ENCODE measurements at places on chromosomes 7 and 10. TPM values are rescaled to one million over a fixed set of nuclear protein-coding genes. Genes with fewer than 3 reads are reported as not detected.

Gene CYP3A7
- not detected for total RNA-seq

- DNase-seq, result no peak
These were observed 1.3 kb upstream of the LRRC18 start for GRCh38 chr10:48940958-48941357.

GRCh38 chr7:74256491-74257408 lies 2.6 kb upstream of the RFC2 start:
- DNase-seq, result no peak

- DNase-seq, result no peak
These were observed 123.4 kb upstream of the VKORC1L1 start for GRCh38 chr7:65749518-65749917.

GRCh38 chr10:1425879-1426278 lies 311.4 kb downstream of the ADARB2 start:
- no peak for DNase-seq

DNA sequence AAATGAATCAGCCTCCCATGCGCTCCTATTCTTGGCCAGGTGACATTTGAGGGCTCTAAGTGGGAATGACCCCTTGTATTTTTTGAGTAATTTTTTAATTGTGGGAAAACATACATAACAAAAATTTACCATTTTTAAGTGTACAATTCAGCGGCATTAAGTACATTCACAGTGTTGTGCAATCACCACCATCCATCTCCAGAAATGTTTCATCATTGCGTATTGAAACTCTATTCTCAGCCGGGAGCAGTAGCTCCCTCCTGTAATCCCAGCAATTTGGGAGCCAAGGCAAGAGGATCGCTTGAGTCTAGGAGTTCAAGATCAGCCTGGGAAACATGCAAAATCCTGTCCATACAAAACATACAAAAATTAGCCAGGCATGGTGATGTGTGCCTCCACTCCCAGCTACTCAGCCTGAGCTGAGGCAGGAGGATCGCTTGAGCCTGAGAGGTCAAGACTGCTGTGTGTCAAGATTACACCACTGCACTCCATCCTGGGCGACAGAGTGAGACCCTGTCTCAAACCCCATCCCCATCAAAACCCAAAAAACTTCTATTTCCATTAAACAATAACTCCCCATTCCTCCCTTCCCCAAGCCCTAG lies 2.5 kb downstream of the ANTXRL start:
- DNase-seq, result no peak

DNA sequence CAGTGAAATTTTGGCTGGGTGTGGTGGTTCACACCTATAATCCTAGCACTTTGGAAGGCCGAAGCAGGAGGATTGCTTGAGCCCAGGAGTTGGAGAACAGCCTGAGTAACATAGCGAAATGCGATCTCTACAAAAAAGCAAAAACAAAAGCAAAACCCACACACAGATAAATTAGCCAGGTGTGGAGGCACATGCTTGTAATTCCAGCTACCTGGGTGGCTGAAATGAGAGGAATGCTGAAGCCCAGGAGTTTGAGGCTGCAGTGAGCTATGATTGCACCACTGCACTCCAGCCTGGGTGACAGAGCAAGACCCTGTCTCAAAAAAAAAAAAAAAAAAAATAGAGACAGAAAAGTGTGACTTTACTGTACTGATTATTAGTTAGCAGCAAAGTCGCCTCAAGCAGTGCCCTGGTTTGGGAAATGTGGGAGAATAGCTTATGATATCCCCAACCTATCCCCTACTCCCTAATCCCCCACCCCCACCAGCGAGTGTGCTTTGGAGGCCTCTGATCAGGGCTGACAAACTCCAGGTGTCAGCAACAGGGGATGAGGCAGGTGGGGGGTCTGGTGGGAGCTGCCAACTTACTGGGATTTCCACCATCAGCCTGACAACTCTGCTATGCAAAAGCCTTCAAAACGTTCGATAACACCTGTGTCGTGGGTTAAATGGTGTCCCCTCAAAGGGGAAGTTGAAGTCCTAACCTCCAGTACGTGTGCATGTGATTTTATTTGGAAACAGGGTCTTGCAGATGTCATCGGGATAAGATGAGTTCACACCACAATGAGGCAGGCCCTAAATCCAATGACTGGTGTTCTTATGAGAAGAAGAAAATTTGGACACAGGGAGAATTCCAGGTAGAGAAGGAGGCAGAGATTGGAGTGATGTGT lies 124.7 kb upstream of the SDK1 start:
- no peak for DNase-seq

GRCh38 chr10:108783897-108784296 lies 1139.4 kb downstream of the XPNPEP1 start:
- DNase-seq, result no peak

DNA sequence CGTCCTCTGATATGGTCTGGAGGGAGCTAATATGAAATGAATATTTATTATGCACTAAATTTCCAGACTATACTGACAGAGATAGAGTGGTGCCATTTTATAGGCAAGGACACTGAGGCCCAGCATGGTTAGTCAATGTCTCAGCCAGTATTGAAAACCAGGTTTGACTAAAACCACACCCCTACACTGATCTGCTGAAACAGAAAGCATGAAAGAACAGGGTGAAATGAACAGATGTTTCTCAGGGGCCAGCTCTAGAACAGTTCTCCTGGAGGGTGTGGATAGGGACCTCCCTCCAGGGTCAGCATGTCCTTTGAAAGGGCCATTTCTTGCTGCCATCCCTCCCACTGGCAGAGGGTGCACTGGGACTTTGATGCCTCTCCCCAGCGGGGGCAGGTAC lies 700.5 kb downstream of the GRID1 start:
- no peak for DNase-seq

DNA sequence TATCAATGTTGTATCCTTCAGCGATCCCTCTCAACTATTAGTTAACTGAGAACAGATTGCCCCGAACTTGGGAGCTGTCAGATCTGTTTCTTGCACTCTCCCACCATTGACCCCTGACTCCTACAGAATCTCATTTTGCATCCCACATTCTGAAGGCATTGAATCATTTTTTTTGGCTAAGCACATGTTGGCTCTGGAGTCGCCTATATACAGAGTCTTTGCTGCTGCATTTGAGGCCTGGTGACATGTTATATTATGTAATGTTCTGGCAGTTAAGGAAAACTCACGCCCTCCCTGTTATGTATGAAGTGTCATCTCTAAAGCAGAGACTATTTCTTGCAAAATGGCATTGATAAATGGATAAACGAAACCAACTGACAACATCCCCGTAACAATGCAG lies 159.2 kb upstream of the ITGB1 start:
- DNase-seq, result no peak

GRCh38 chr7:137976696-137977095 lies 25.2 kb downstream of the CREB3L2 start:
- no peak for DNase-seq

- DNase-seq, result no peak
These were observed 234.6 kb downstream of the DIP2C start for GRCh38 chr10:454860-455259.

All from progenitor cell of endocrine pancreas (in vitro differentiated cells).